ENCODE measurements at places on chromosomes 4 and X.

DNA sequence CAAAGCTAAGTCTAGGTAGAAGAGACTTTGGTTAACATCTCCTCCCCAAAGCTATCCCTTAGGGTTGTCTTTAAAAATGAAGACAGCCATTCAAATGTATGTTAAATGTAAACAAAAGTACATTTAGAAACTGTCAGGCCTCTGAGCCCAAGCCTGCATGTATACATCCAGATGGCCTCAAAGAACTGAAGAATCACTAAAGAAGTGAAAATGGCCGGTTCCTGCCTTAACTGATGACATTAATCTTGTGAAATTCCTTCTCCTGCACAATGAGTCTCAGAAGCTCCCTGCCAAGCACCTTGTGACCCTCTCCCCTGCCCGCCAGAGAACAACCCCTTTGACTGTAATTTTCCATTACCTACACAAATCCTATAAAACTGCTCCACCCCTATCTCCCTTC, 377.9 kb downstream of the FAM133A start:
- DNase-seq, result no peak

- no peak for DNase-seq
These were observed 57.8 kb downstream of the PPP1R2C start for GRCh38 chrX:42720209-42720608.

- peak; percentile 80 for DNase-seq
These were observed 661 bp downstream of the SPIN4 start for GRCh38 chrX:63350465-63350877.

- peak; percentile 53 for DNase-seq
These were observed 78.6 kb upstream of the BOD1L1 start for GRCh38 chr4:13706120-13706519.

DNA sequence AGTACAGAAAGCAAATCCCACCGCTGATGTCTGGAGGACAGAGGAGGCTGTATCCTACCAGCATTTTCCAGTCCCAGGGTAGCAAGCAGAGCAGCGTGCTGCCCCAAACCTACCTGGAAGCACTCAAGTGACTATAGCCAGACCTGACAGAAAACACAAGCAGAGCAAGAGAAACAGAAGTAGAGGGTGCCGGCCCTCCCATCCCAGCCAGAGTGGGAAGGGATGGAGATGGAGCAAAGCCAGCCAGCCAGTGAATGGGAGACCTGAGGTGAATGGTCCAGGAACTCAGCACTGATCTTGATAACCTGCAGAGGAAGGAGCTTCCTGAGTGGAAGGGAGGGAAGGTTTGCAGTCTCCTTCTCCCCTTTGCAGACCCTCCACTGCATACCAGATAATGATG, 185.2 kb downstream of the MAML3 start:
- no peak for DNase-seq

DNA sequence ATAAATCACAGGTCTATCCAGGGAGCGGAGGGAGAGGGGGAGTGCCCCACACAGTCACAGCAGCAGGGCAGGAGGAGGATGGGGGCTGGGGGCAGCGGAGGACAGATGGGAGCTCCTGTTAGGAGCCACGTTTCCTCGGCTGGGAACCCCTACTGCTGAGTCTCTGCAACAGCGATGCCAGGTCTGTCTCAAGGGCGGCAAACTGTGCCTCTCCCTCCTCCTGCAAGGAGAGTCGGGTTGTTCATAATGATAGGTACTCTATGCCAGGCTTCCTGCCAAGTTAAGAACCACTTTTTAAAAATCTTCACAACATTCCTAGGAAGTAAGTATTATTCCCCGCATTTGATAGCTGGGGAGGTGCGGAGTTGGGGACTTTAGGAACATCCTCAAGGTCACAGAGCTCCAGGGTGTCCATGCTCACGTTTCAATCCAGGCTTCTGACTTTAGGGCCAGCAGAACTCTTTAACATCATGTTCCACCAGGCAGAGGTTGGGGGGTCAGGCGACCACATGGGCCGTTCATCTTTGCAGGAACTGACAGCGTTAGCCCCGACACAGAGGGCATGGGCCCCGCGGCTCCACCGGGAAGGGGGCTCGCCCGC, 98.3 kb upstream of the MAML3 start:
- DNase-seq, result peak; percentile 94

GRCh38 chr4:8041172-8041571, 101.5 kb upstream of the AFAP1 start:
- DNase-seq, result no peak

DNA sequence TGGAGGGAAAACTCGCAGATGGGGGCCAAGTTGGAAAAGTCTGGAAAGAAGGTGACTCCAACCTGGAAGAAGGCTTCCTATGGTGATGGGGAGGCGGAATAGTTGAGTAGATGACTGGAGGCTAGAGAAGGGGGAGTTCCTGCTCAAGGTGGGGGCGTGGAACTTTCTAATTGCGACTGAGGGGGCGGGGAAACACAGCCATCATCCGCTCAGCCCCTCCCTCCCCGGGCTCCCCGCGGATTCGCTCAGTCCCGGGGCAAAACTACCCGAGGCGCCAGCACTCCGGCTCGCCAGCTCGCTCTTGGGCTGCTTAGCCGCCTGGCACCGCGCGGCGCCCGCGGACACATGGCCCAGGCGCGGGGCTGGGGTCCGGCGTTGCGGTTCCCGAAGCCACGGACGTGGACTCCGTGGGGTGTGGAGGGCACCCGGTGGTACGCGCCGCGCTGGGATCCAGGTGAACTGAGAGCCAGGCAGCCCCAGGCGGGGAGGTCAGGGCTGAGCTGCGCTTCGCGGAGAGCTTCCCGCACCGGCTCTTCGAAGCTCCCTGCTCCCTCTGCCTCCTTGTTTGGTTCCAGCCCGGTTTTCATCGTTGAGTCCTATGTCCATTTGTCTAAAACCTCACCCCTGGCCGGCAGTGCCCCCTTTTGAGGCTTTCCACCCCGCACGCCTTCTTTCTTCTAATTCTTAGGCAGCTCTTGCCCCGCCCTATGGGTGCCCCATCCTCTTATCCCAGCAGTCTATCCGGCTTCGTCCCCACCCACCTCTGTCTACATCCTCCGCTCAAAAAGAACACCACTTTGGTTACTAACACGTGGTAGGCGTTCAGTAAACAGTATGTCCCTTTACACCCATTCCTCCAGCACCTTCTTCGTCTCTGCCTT, 38.9 kb downstream of the STARD8 start:
- DNase-seq, result peak; percentile 27

GRCh38 chrX:129984111-129984958, 1.9 kb downstream of the BCORL1 start:
- peak; percentile 55 for DNase-seq

DNA sequence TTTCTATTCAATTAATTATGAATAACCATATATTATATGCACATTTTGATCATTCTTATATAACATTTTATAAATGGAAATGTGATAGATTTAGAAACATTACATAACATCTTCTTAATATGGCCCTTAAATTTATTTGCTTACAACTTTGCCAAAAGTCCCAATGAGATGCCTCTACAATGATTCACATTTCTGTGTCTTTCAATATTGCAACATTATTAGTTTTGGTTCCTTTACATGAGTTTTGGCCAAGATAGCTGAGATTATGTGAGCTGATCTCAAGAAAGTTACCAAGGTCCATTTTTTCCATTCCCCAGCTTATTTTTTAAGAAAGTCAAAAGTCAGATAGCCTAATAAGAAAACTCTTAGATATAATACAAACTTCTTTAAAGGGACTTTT, 361.2 kb downstream of the PCDH7 start:
- DNase-seq, result no peak

DNA sequence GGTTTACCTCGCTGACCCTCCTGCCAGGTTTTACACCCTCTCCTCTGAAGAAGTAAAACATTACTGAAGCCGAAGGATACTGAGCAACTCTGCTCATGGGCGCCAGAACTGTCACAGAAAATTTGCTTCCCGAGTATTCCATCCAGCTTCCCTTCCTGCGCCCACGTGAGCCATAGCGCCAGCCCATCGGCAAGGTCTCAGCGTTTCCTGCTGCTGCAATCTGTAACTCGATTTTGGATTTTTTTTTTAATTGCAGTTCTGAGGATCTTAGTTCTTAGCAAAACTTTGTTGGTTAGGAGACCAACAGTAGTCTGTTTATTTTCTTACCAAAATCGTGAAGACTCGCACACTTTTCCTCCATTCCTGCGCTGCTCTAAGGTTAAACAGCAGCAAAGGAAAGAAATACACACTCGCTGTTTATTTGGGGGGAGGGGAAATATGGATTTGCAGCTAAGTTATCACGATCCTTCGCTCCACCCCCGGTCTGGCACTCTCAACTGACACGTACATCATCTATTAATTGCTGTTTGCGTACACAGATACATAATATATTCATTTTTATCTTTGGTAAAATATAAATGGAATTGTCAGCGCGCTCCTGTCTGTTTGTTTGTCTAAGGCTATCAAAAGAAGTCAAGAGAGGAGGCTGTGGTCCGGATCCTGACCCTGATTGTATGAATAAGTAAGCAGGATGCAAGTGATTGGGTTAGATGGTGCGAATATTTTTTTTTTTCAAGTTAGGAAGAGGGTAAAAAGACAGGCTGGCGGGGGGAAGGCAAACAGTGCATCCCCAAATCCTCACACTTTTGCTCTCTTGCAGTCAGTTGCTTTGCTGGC, at the start of gene TLL1:
TSS of gene TLL1 (plus strand) at position 777 of the 837 bp plus-strand sequence. CDS start 668 bp downstream, outside the sequence.
- DNase-seq, result peak; percentile 18

DNA sequence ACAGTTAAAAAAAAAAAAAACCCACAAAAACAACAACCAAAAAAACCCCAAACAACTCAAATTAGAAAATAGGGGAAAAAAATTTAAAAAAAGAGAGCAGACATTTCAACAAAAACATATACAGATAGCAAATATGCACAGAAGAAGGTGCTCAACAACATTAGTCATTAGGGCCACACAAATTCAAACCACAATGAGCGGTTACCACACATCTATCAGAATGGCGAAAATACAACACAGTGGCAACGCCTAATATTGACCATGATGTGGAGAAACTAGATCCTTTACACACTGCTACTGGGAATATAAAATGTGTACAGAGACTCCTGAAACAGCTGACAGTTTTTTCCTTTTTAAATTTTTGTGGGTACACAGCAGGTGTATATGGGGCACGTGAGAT, 19.4 kb downstream of the LYAR start:
- no peak for DNase-seq

DNA sequence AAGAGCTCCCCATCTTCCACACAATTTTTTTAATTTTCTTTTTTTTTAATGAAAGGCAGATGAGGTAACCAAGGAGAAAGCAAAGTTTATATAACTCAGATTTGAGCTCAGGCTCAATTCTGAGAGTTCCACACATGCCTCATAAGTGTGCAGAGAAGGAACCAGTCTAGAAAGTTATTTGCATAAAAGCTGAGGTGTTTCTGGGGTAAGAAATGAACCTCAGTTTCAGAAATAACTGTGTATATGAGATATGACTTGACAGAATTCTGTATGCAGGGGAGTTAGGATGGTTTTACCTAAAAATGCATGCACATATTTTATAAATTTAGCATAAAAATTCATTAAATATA, 51.3 kb downstream of the DTHD1 start:
- DNase-seq, result no peak

GRCh38 chr4:93659629-93660028, 168.9 kb upstream of the ATOH1 start:
- DNase-seq, result no peak

- DNase-seq, result no peak
These were observed 160.9 kb downstream of the PPARGC1A start for GRCh38 chr4:23728971-23729370.

DNA sequence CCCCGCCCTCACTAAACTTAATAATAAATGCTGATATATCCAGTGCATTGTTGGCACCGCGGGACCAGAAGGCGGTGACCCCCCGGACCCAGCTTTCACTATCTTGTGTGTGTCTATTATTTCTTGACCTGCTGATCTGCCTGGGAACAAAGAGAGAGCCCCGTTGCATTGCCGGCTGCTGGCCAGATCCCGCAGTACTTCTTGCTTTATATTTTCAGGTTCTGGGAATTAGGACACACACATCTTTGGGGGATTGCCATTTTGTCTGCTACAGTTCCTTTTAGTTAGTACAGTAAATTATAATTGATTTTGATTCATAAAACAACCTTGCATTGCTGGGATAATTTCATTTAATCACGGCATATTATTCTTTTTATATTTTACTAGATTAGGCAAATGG, 2.2 kb upstream of the RTL8B start:
- no peak for DNase-seq

DNA sequence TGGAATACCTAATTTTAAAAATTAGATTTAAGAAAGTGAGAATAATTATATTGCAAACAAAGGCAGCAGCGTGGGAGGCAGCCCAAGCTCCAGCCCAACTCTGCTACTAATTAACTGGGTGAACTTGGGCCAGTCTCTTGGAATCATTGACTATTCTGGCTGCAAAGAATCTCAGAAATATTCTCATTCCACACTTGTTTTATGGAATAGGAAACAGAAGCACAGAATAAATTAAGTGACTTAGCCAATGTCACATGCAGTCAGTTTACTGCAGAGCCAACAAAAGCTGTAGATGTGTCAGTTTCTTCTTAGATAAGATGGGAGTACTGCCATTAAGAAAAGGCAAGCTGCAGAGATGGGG, 132.6 kb upstream of the FAM9B start:
- DNase-seq, result no peak

GRCh38 chrX:45710081-45710801, 509.6 kb upstream of the DIPK2B start:
- DNase-seq, result no peak

GRCh38 chrX:84144281-84144680, 43.7 kb downstream of the RPS6KA6 start:
- no peak for DNase-seq

DNA sequence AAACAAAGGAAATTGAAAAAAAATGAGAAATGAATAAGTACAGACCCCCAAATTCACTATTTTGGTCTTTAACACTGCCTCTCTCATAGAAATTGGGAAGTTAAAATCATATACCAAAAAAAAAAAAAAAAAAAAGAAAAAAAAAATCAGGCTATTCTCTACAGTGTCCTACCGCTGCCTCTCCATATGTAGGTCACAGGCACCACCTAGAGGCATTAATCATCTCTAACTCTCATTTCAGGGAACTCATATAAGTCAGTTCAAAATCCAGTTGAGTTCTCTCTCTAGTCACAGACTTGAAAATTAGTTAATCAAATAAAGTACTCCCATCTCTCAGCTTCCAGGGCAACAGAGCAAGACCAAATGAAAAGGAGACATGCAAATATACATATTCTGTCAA, 47.9 kb downstream of the COX18 start:
- peak; percentile 53 for DNase-seq

DNA sequence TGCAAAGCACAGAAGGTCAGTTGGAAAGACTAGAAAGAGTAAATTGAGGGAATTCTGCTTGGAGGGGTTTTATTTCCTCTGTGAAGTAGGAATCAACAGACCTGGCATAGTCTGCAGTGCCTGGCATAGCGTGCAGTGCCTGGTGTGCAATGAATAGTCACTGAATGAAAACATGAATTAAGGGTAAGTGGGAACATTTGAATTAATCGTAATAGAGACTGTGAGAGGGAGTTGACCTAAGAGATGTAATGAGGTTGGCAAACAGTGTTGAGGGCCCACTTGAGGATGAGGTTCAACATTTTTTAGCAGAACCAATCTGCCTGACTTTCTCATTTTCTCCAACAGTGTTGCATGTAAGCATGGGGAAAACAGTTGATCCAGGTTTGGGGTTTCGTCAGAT, 377.2 kb upstream of the FTHL17 start:
- DNase-seq, result no peak

GRCh38 chr4:26067035-26067434, 153.0 kb downstream of the SMIM20 start:
- no peak for DNase-seq
